Activated CD8-positive, alpha-beta memory T cell treated with anti-CD3 and anti-CD28 coated beads for 24 hours (primary cell): ENCODE measurements at places on chromosomes 3 and 15.

GRCh38 chr15:72227720-72228119, 3.3 kb downstream of the PKM start:
- DNase-seq, result no peak

- no peak for DNase-seq
These were observed 136.5 kb downstream of the PLCH1 start for GRCh38 chr3:155608228-155608920.

GRCh38 chr15:67114846-67115585, 49.6 kb downstream of the SMAD3 start:
- no peak for DNase-seq

- DNase-seq, result no peak
These were observed 13.1 kb upstream of the ALCAM start for GRCh38 chr3:105353485-105354161.

DNA sequence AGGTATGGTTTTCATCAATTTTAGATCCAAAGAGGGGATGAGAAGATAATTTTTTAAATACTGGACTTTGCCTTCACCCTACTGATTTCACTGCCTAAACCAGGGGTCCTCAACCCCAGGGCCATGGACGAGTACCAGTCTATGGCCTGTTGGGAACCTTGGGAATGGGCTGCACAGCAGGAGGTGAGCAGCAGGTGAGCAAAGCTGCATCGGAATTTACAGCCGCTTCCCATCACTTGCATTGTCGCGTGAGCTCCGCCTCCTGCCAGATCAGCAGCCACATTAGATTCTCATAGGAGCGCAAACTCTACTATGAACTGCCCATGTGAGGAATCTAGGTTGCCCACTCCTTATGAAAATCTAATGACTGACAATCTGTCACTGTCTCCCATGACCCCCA, 76.3 kb upstream of the TTBK2 start:
- DNase-seq, result no peak

DNA sequence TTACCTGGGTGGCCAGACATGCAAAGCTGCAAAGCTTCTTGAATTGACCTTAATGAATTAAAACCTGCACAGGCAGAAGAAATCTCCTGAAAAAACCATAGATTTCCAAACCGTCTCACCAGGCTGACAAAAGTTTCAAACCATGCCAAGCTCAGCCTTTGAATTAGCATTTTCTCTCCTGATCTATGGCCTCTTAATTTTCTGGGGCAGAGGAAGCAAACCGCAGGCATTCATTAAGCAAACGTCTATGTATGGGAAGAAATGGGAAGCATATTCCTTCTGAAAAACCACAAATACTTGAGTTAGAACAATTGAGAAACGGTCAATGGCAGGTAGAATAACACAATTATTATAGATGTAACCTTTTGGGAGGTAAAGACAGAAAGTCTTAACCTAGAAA, 500.2 kb upstream of the NR2F2 start:
- no peak for DNase-seq

DNA sequence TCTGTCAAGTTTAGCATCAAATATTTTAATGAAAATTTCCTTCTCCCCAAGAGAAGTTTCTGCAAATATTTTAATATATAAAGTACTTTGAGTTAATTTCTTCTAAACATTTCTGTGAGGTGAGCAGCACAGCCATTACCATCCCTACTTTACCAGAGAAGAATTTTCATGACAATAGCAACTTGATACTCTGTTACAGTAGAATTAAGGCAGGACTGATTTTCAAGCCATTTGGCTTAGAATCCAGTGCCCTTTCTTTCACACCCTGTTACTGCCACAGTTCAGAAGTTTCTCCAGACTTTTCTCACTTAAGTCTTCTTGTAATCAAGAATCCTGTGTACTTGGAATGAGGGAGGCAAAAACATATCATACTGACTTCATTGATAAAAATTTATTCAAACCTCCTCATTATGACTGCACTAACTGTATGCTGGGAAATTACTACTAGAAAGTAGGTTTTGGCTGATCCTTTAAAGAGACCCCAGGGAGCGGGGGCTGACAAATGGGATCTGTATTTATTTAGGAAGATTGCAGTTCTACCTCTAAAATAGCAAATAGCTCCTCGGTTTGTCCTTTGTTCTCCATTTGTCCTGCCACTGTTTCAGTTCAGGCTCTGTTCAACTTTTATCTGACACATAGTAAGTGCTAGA, 557.0 kb upstream of the SGO1 start:
- no peak for DNase-seq

DNA sequence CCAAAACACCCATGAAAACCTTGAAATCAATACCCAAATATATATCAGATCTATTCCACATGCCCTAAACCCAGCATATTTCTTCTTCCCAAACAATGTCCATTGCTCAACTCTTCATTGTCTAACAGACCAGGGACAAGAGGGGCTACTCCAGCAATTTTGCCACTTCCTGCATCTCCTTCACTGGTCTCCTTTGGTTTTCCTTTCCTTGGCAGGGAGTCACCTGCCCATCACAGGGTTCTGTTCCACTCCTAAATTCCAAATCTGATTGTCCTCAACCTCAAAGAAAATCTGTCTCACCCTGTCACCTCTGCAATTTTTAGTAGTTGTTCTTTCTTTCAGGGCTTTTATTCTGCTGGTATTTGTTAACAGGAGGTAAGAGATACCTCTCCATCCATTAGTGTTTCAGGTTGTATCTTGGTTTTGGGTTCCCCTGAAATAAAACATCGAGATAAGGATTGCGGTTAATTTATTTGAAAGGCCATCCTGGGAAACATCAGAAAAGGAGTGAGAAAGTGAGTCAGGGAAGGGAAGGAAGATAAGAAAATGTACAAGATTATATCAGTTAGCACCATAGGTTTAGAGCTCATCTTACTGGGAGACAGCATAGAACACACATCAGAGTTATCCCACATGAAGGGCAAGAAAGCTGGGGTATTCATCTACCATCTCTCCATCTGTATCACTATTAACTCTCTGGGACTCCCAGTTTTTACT, 13.6 kb downstream of the ZBED2 start:
- DNase-seq, result no peak

GRCh38 chr3:180416111-180416594, 185.8 kb upstream of the TTC14 start:
- DNase-seq, result no peak

GRCh38 chr3:192367616-192368015, 359.7 kb downstream of the FGF12 start:
- DNase-seq, result no peak

DNA sequence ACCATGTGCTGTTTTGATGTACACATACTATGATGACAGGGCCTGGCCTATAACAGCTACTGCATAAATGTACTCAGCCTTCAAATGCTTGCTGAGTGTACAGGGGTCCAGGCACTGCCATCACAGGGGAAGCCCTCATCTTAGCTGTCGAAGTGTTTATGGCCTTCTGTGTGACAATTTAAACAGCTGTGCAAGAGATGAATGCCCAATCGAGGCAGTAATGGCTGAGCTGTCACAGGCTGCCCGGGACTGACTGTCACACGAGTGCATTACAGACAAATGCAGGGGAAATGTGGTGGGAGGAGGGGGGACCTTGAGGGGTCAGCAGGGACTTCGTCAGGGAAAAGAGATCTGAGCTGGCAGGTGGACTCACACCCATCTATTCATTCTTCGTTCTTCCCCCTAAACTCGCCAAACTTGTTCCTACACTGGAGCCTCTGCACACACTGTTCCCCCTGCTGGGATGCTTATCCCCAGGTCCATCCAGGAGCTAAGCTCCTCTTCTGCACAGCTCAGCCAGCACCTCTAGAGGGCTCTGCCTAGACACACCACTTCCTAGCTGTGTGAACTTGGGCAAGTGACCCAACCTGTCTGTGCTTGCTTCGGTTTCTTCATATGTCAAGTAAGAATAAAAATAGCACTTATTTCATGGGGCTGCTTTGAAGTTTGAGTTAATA, 156.2 kb upstream of the IQSEC1 start:
- no peak for DNase-seq

DNA sequence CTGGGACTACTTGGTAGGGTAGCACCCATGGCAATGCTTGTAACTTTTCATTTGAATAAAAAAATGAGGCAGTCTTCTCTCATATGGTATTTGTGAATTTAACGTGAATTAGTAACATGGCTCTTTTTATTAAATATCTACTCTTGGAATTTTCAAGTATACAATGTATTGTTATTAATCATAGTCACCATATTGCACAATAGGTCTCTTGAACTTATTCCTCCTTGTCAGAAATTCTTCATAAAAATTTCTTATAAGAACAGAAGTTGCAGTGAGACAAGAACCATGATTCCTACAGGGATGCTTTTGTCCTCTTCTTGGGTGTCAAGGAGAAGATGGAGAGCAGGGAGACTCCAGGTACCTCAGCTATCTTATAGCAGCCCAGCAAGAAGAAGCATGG, 203.8 kb upstream of the FEZF2 start:
- DNase-seq, result no peak

DNA sequence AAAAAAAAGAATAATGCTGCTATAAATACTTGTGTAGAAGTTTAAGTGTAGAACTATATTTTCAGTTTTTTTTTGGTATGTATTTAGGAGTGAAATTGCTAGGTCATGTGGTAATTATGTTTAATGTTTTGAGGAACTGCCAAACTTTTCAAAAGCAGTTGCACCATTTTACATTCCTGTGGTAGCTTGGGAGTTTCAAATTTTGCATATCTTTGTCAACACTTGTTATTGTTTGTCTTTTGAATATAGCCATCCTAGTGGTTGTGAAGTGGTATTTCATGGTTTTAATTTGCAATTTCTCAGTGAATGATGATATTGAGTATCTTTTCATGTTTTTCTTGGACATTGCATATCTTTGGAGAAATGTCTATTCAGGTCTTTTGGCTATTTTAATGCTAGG, 30.4 kb downstream of the SKIL start:
- DNase-seq, result no peak

GRCh38 chr3:97037294-97037943, 223.0 kb downstream of the EPHA6 start:
- no peak for DNase-seq

DNA sequence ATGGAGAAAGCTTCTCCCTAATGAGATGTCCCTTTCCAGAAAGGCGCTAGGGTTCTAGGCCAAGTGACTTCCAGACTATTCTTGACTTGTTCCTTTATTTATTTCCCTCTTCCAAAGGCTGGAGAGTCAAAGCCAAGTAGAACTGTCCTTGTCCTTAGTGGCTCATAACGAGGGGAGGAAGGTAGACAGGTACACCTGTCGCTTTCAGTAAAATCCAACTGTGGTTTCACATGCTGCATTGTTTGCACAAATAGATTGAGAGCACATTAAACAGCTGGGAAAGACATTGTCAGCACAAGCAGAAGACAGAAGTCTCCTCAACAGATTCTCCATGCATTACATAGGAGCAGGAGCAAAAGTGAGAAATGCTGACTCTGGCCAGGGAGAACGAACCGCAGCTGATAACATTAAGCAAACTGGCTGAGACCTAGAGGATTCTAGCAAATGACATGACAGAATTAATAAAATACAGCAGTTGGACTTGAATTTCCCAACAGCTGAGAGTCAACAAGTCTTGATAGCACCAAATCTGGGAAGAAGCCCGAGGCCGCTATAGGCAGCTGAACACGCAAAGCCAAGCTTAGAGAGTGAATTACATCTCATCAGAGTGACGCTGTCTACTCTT, 227.7 kb downstream of the TLE3 start:
- no peak for DNase-seq

GRCh38 chr3:22490747-22491146, 712.4 kb upstream of the UBE2E2 start:
- no peak for DNase-seq

DNA sequence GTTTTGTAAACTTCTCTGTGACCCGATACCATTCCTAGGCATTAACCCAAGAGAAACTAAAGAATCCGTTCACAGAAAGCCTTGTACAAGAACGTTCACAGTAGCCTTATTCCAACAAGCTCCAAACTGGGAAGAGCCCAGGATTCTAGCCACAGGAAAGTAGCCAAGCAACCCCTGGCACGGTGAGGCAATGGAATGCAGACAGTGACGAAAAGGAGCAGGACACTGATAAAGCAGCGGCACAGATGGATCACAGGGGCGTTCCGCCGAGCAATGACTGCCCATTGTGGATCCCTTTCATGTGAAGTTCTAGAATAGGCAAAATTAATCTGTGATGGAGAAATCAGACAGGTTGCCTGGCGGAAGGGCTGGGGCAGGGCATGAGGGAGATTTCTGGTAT, 198.7 kb upstream of the CHRNA7 start:
- DNase-seq, result no peak

GRCh38 chr3:94070341-94070911, 7.6 kb downstream of the NSUN3 start:
- DNase-seq, result no peak

DNA sequence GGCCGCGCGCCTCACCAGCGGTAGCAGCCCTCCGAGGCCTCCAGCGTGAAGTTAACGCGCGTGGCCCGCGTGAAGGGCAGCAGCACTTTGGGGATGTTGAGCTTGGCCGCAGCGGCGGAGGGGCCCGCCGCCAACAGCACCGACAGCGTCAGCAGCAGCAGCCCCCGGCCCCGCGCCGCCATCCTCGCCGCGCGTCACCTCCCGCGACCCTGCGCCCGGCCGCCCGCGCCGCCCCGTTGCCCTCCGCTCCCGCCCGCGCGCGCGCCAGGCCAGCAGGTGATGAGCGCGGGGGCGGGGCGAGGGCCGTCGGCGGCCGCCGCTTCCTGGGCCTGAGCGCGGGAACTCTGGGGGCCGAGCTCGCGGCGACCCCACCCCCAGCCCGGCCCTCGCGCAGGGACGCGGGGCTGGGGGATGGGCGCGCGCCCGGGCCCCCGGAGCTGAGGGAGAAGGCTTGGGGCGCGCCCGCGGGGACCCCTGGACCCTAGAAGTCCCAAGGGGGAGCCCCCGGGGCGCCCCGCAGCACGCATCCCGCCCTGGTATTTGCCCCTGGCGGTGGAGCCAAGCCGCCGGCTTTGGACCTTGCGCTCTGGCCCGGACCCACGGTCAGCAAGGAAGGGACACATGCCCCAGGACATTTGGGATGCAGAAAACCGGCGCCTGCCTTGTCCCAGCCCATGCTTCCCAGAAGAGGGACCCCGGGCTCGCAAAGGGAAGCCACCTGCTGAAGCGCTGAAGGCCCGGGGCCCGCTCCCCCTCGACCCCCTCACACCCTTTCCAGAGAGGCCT, at the start of gene NUP210:
NUP210 (minus strand) TSS at position 278 of the 786 bp plus-strand sequence; CDS start at position 182, 96 bp downstream.
- DNase-seq, result peak; percentile 85

DNA sequence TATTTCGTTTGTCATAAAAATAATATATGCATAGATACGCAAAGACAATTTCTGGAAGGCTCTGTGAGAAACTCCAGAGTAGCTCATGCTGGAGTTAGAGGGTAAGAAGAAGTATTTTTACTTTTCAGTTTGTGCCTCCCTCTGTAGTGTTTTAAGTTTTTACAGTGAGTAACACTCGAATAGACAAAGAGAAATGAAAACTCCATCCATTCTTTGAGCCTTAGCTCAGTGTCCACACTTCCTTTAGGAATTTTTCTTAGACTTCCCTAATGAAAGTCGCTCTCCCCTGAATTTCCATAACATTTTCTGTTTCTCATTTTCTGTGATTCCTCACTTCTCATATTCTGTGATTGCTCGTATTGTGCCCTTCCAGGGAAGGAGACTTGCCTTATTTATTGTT, 2.1 kb downstream of the BLOC1S6 start:
- no peak for DNase-seq

- no peak for DNase-seq
These were observed 1.4 kb upstream of the CPOX start for GRCh38 chr3:98594628-98595324.
